ENCODE measurements at places on chromosomes 13 and 19.
A peak's percentile ranks its signal among the peaks of the same experiment; 100 is the strongest.

GRCh38 chr13:32039056-32039455, 7.5 kb downstream of the FRY start:
- DNase-seq, result no peak

DNA sequence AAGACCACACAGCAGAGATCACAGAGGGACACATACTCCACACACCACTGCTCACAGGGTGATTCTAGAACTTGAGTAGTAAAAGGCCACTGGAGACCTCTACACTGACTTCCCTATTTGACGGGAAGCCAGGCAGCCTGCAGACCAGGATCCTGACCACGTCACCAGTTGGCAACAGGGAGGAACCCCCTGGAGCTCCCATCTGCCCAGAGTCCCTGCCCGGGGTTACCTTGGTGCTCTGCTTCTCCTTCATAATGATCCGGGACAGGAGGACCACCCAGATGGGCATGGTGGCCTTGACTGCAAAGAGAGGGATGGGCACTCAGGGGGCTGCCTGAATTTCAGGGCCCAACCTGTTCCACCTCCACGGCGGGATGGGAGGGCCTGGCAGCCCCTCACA, 932 bp downstream of the SLC35E1 start:
- no peak for DNase-seq

GRCh38 chr19:58566989-58567388, 6.1 kb downstream of the MZF1 start:
- DNase-seq, result no peak

DNA sequence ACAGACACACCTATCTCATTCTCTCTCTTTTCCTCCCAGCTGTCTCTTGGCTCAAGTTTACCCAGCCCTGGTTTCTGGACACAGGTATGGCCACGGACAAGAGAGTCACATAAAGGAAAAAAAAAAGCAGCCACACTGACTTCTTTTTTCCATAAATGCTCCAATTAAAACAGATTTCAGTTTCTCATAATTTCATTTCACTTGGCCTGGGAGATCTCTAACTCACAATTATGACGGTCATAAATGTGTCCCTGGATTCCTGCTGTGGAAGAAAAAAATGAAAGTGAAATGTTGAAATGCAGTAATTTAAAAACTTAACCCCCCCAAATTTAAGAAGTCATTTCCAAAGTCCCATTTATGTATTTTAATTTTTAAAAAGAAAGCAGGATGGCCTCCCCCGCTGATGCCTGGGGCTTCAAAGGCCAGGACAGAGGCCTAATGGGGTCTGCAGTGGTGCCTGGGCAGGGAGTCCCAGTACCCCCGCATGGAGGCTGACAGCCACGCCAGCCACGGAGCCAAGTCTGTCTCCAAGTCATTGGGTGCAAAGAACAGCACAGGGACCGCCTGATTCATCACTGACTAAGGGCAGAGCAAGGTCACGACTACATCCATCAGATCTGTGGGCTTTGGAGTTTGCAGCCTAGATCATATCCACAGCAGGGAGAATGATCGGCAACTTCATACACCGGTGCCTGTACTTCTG, 79.7 kb downstream of the TSHZ3 start:
- no peak for DNase-seq

DNA sequence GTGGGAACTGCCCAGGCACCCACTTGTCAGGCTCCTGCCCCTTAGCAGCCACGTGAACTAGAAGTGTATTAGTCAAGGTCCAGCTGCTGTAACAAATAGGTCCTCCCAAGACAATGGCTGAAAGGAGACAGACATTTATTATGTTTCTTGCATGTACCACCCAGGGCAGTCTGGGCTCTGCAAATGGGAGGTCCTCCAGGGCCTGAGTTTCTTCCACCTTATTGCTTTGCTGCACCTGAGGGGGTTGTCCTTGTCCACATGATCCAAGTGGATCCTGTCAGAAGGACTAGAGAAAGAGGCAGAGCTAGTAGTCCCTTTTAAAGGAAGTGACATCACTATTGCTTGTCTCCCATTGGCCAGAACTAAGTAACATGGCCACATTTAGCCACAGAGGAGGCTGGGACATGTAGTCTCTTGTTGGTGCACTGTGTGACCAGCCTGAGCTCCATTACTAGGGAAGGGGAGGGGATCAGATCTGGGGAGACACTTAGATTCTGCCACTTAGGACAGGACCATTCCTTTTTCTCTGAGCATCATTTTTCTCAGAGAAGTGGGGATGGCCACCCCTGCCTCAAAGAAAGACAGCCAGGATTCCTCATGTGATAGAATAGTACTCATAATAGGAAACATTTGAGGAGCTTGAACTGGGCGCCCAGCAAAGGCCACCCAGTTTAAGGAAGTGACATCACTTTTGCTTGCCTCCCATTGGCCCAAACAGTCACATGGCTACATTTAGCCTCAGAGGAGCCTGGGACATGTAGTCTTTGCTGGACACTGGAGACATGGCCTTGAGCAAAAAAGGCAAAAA, 15.1 kb downstream of the CC2D1A start:
- DNase-seq, result peak; percentile 73

DNA sequence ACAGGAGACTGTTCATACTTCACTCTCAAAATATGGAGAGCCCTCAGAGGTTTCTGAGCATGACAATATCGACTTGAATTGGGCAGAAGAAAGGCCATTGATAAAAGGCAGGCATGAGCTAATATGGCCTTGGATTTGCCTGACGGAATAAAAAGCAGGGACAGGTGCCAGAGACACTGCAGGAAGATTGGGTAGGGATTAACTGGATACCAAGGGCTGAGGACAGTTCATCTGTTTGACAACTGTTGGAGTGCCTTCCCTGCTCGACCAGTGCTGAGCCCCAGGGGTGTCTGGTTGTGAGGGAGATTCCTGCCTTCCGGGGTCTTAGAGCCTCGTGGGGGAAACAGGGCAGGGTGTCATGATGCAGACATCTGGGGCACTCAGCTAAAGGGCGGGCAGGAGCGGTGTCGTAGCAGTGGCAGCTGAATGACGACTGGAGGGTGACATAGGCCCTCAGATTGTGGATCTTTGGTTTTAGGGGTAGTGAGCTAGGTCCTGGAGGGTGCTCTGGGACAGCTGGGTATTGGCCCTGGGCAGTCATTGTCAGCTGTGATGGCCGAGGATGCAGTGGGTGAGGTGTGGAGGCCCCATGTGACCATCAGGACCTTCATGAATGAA, 12.3 kb downstream of the GATAD2A start:
- no peak for DNase-seq

DNA sequence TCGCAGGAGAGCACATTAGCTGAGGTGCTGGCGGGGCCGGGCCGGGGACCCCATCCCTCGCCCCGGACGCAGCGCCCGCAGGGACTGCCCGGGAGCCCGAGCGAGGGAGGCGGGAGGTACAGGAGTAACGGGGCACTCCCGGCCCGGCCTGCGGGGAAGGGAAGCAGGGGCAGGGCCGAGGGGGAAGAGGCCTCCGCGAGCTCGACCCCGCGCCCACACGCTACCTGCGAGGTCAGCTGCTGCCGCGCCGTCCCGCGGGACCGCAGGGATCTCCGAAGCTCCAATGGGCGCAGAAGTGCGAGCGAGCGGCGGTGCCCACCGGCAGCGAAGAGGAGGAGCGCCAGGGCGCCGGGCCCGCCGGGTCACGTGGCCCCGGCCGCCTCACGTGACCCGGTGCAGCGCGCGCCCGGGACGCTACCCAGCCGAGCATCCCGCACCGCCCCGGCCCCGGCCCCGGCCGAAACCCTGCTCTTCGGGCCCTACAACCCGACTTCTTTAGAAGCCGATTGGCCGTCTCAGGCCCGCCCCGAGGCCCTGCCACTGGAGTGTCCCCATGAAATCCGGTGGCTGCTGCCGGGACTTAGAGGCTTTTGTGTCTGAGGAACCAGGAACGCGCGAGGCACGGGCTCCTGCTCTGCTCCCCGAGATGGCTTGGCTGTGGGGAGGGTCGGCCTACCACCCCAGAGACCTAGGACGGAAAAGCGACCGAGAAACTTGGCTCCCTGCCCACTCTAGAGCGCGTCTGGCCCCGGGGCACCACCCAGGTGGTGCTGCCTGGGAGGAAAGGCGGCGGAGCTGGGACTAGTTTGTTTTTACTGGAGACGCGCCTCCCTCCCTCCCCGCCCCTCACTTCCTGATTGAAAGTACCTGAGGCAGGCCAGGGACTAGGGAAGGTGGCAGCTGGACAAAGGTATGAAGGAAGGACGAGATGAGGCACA, at the start of gene RCBTB1:
Gene RCBTB1, minus strand, starts transcription at position 339 of the 938 bp plus-strand sequence. CDS start 18,279 bp downstream, outside the sequence.
- DNase-seq, result peak; percentile 97

DNA sequence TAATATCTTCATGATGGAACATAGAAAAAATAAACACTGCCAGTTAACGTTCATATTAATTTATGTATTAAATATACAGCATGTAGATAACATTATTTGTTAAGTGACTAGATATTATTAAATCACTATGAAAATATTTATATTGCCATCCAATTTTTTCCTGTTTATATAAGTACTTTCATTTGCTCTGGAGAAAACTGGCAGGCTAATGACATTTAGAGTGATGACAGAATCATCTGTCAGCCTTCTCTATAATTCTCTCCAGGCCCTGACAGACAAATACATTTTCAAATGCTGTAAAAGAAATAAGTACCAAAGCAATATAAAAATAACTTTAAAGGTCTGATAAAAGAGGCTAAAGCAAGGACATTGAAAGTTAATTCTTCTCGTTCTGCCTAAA, 2556.7 kb upstream of the PCDH20 start:
- no peak for DNase-seq

DNA sequence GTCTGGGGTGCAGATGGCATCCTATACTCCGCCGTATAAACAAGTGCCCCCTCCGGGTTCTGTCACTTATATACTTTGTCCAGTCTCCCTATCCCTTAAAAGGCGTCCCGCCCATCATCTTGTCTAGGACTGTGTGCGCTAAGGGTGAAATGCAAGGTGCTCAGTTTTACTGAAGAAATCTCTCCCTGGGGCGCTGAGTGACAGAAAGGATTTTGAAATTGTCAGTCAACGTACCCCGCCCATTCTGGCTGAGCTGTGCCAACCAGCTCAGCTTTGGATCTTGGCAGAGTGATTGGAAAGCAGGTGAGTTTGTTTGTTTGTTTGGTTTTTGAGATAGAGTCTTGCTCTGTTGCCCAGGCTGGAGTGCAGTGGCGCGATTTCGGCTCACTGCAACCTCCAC, 4.1 kb upstream of the TMEM161A start:
- no peak for DNase-seq

DNA sequence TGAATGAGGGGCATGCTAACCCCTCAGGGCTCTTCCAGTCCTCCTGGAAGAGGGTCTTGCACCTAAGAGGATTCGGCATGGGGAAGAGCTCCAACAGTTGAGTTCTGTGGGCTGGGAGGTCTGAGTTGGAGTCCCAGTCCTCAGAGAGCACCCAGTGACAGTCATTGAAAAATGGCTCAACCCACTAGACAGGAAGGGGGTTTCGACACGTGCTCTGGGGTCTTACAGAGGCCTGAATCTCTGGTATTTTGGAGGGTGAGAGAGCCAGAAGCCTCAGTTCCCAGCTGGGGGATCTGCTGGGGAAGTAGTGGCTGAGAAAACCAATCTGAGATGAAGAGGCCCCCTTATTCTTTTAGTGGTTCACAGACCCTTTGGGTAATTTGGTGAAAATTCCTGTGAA, 9.0 kb downstream of the PTH2 start:
- DNase-seq, result no peak

DNA sequence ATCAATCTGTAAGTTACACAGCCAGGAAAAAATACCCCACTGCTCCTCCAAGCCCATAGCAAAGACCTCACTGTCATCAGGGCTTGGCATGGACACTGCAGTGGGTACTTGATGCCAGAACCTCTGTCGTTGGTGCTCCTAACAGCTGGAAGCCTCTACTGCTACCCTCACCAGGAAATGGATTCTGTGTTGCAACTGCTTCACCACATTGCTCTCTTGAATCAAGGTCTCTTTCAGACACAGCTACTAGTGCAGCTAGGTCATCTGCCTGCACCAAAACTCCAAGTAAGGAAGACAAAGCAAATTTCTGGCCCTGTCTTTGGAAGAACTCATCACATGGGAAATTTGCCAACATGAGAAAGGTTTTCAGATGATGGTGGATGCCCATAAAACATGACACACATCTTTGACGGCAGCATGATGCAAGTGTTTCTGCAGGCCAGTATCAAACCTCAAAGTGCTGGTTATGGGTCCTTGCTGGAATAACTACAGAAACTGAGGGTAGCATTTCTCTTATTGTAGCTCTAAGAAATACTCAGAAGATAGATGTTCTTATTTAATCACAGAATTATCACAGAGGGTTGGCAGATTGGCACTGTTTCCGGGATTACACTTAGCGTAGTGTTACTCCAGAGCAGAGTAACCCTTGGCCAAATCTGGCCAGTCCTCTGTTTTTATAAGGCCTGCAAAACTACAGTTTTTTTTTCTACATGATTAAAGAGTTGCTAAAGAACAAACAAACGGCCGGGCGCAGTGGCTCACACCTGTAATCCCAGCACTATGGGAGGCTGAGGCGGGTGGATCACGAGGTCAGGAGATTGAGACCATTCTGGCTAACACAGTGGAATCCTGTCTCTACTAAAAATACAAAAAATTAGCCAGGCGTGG, 12.9 kb upstream of the PCCA start:
- no peak for DNase-seq

GRCh38 chr19:14432791-14433553, at the start of gene PKN1:
Gene PKN1 (plus strand): TSS chr19:14433306. CDS start chr19:14433522, 216 bp downstream.
- peak; percentile 88 for DNase-seq

DNA sequence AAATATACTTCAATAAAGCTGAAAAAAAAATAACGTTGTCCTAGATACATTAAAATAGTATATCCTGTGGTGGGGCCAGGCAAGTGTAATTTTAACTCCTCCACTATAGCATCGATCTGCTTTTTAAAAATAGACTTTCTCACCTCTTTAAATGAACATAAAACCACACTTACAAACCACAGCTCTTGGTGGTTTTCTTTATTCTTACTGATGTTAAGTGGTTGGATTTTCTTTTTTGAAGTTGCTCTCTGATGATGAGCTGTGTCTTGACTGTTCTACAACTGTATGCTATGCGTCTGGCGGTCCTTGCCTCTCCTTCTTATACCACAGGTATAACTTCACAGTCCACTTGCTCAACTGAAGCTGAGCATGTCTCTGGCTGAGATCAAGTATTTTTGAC, 721.5 kb upstream of the KLHL1 start:
- DNase-seq, result no peak

- peak; percentile 60 for DNase-seq
Observed at GRCh38 chr13:36395280-36395679, 37.0 kb upstream of the CCNA1 start.

DNA sequence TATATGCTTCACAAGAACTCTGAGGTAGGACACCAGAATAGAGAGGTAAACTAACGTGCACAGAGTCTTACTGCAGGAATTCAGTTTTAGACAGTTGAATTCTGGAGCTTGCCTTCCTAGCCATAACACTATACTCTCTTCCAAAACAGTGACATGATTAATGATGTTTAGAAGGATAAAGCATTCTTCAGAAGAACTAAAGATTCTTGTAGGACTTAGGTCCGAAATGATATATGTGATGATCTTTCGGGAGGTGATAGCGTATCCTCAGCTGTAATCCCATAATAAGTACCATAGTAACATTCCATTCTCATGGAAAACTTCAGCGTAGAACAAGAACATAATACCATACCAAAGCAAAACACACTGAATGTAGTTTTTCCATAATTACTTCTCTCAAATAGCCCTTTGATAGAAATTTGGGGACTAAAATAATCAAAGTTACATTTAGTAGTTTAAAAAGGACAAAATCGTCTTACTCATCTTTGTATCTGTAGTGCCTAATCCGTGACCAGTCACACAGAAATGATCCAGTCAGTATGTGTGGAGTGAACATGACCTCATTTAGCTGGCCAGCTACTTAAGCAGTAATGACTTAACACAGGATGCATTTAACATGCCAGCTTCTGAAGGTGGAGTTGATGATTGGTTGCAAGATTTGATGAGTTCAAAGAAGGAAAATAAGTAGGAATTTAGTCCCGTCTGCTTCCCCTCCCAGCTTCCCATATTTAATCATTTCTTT, 38.4 kb downstream of the PIBF1 start:
- peak; percentile 8 for DNase-seq

- peak; percentile 84 for DNase-seq
Observed at GRCh38 chr13:97339019-97339987, 94.7 kb upstream of the RAP2A start.
